Fibroblast of skin of abdomen (primary cell): ENCODE measurements at places on chromosomes 13 and 19.

DNA sequence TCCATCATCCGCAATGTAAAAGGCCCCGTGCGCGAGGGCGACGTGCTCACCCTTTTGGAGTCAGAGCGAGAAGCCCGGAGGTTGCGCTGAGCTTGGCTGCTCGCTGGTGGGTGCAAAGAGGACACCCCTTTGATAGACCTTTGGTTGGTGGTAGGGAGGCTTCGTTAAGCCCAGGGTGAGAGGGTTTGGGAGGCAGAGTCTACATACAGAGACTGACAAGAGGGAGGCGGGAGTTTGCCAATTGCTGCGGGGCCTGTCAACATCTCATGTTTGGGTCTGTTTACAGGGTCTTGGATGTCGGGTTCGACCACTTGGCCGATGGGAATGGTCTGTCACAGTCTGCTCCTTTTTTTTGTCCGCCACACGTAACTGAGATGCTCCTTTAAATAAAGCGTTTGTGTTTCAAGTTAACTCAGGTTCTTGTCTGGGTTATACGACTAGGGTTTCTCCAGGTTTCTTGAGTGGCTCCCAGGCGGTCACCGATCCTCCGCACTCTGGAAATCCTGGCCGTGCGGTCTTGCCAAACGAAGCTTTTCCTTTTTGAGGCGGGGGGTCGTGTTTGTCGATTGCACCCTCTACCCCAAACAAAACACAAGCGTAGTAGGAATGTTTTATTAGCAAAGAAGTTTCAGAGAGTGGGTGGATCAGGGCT is 816 bp downstream of the RPS28 start:
- no peak for DNase-seq

- no peak for DNase-seq
Observed at GRCh38 chr19:34317311-34317927, 47.6 kb upstream of the GPI start.

DNA sequence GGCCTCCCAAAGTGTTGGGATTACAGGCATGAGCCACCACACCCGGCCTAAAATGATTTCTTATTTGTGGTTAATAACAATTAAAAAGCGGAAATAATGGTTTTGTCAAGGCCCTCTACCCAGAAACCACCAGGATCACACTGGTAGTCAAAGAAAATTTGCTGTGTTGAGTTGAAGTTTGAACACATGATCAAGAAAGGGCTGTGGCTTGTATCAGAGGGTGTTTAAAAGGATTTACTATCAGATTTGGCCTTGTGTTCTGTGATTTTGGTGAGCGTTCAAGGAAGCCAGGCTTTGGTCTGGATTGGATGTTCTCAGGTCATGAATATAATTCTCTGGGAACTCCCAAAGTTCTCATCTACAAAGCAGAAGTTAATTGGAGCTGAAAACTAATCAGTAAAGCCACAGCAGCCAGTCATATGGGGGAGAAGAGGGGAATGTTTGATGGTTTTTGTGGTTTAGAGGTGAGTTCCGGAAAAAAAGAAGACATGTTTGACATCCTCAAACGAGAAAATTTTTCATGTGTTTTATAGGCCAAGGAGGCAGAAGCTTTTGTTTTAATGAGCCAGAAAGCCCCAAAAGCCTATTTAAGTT is 10.6 kb upstream of the ZNF556 start:
- DNase-seq = no peak

DNA sequence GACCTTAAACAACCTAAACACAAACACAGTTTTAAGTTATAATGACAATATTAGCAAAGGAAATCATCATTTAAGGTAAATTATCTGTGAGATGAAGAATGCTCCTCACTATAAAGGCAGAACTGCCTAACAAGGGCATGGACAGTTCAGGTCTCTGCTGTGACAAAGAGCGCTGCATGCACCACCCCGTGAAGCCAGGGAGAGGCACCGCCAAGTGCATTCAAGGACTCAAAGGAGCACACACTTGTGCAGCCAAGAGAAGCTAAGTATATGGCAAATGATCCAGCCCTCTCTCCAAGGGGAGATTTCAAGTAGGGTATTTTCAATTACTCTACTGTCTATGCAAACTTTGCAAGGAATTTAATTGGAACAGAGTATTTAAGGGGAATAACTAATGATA is 126.0 kb downstream of the RAP2A start:
- no peak for DNase-seq
